ENCODE measurements at places on chromosomes 4 and X.

DNA sequence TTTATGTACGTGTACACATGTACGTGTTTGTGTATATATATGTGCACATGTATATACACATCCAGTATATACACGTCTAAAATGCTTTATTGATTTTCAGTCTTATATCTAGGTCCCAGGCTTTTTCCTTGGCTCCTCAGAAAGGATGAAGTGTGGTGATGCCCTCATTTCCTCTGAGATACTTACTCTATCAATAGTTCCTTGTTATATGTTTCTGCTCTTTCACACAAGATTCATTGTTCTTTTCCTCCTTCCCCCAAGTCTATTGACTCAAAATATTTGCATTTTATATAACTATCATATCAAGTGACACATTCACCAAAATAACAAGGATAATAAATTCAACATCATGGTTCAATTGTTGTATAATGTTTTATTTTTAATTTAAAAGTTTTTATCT is 359.2 kb downstream of the EPHA5 start:
- no peak for DNase-seq

- no peak for DNase-seq
Measured at GRCh38 chr4:78292341-78292740, 235.2 kb downstream of the FRAS1 start.

- no peak for DNase-seq
Measured at GRCh38 chr4:170091069-170091696, 1.4 kb upstream of the AADAT start.

DNA sequence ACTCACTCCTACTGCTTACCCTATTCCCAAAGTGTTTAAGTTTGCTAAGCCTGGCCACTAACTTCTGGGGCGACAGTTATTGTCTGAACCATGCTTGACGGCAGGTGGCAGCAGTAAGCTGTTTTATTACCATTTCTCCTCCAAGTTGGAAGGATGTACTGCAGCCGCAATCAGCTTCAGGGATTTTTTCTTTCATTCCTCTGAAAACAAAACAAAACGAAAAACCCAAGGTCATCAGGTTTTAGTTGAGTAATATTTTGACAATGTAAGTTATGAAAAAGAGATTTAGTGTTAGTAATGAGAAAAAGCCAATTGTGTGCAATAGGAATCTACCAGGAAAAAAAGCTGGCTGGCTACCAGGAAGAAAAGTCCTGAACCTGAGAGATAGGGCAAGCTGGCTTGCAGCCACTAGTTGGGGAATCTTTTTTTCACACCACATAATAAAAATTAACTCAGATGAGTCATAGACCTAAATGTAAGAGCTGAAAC is 13.2 kb upstream of the RAB9B start:
- peak; percentile 43 for DNase-seq

- DNase-seq, result peak; percentile 52
Measured at GRCh38 chr4:149264093-149264733, 551.4 kb downstream of the IQCM start.

- no peak for DNase-seq
Measured at GRCh38 chr4:111028795-111029194, 405.9 kb upstream of the PITX2 start.

DNA sequence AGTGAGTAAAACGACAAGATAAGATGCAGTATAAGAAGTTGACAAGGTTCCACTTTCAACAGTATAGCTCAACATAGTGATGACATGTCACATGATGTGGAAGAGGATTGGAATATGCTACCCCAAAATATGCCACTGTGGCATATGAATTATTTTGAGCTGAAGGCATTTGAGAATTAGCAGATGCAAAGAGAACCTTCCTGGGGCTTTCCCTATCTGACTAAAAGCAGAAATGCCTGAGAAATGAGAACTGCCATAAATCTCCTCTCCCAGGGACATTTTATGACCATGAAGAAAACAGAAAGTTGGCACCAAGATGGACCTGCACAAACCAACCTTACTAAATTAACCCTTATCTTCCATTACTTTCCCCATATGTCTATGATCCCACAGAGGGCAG is 24.8 kb downstream of the CDKN2AIP start:
- no peak for DNase-seq

DNA sequence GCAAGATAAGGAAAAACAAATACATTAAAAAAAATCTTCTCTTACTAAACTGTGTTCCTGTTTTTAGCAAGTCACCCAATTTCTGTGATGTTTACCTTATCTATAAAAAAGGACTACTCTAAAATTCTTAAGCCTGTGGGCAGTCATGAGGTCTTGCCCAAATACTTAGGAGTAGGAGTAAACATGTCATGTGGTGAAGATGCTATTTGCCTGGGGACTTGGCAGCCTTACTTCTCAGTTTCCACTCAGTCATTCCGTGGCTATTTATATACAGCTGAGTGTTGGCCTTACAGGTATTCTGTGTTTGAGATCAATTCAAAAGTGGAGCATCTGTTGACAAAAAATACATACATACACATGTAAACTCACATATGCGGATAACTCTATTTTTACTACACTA is 89.9 kb upstream of the TLR2 start:
- DNase-seq, result no peak

Data from NCI-H69 (cell line).